ENCODE measurements at places on chromosomes 3 and 15.
A peak's percentile ranks its signal among the peaks of the same experiment; 100 is the strongest.

DNA sequence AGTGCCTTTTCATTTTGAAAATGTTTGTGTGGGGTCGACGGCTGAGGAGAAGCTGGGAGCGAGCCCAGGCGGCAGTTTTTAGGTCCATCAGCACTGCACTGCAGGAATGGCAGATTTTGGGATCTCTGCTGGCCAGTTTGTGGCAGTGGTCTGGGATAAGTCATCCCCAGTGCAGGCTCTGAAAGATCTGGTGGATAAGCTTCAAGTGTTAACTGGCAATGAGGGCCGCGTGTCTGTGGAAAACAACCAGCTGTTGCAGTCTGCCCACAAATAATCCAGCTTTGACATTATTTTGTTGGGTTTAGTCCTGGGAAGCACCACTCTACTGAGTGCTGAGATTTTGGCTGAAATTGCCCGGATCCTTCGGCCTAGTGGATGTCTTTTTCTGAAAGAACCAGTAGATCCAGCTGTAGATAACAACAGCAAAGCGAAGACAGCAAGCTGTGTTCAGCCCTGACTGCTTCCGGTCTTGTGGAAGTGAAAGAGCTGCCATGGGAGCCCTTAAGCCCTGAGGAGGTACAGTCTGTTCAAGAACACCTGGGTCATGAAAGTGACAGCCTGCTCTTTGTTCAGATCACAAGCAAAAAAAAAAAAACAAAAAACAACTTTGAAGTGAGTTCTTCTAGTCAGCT is 13.1 kb upstream of the ANP32A start:
- no peak for DNase-seq

DNA sequence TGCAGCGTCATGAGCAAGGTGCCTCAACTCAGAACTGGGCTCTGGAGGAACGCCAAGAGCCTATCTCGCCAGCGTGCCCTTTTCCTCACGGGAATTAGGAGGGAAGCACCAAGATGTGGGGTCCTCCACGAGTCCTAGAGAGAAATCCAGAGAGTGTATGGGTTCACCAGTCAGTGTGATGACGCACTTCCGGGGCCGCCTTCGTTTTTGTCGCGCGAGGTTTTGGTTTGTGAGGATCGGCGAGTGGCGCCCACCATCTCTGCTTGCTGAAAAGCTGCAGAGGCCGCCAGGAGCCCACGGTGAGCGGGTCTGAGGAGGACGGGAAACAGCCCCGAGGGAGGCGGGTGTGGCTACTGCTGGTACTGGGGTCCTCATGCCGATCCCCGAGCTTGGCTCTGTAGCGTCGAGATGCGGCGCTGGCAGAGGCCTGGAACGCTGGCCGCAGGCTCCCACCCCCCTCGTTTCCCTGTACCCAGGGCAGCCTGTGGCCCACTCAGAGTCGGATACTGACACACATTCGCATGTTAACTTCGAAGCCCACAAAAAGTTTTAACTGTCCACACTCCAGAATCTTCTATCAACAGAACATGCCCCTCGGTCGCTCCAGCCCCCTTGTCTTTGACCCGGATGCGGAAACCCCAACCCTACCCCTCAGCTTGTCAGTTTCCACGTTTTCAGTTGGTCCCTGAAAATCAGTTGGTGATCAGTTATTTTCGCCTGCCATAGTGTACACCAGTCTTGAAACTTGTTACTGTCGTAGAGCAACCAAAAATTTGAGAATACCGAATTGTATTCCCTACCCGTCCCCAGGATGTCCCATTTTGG is 30.4 kb downstream of the ZNF662 start:
- no peak for DNase-seq

- DNase-seq = no peak
Measured at GRCh38 chr3:112813723-112814171, 32.9 kb downstream of the CD200R1L start.

- no peak for DNase-seq
Measured at GRCh38 chr3:154214306-154214705, 93.1 kb downstream of the ARHGEF26 start.

GRCh38 chr15:26670116-26670515 is 102.8 kb downstream of the GABRB3 start:
- DNase-seq = no peak

- DNase-seq = no peak
Measured at GRCh38 chr15:70523192-70523591, 240.2 kb downstream of the UACA start.

DNA sequence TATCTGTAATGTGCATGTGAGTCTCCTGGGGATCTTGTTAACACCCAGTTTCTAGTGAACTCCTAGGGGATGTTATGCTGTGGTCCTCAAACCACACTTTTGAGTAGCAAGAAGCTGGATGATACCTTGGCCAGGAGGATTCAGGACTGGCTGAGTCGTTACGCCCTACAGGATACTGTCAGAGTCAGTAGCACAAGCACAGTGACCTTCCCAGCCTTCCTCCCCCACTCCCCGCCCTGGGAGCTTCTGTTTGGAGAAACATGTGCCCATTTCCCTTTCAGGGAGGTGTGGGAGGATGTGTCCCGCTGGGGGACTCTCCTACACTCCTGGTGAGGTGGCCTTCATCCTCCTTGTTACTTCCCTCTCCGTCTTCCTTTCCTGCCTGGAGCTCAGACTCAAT is 76.4 kb upstream of the TRPM1 start:
- DNase-seq = no peak

DNA sequence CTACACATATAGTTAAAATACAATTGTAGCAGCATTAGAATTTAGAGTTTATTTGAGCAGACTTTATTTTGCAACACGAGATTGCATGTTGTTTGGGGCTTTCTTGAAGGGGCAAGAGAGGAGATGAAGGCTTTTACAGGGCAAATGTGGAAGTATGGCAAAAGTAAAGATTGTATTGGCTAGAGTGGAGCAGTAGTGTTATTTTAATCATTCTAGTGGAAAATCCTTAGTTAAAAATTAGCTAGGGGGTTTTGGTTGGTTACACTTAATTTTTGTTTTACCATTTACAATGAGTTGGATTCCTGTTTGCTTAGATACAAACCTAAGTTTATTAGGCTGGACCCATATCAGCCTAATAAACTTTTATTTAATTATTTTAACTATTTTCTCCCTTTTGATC is 4.6 kb downstream of the OR5H15 start:
- DNase-seq = no peak

DNA sequence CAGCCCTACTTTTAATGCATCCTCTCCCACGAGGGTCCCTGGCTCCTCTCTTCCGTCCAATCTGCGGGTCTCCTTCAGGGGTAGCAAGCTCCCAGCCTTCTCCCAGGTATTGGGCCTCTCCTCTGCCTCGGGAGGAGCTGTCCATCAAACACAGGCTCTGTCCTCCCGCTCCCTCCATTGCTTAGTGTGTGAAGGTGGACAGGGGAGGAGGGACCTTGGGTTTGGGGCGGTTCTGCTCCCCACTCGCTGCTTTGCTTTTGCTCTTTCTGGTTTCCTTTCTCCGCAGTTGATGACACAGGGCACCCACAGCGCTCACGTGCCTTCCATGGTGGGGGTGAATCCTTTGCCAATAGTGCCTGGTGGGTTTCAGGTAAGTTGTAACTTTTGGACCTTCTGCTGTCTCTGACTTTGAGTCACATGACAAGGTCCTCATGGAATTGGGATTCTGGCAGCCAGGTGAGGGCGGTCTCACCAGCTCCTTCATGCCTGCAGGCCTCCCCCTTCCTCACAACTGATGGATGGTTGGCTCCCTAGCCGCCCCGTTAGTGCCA is 18.9 kb downstream of the MUC20 start:
- DNase-seq = no peak

DNA sequence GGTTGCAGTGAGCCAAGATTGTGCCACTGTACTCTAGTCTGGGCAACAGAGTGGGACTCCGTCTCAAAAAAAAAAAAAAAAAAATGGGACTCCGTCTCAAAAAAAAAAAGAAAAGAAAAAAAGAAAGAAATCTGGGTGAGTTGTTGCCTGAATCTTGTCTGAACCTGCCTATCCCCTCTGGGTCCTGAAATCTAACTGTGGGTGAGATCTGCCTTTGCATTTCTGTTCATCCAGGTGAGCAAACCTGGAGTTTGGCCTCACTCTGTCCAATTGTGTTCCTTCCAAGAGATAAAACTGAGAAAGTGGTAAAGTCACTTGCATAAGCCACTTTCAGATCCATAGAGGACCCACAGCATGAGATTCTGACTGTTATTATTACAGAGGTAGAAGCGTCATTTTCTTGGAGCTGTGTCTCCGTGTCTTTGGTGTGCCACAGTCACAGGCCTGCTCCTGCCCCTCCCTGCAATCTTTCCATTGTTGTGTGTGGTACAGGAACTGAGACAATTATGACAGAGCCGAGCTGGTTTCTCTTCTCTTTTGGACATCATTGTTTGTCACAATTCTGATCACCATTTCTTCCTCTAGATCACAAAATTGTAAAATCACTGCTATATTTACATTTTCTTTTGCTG is 235.9 kb downstream of the LPP start:
- DNase-seq = no peak

DNA sequence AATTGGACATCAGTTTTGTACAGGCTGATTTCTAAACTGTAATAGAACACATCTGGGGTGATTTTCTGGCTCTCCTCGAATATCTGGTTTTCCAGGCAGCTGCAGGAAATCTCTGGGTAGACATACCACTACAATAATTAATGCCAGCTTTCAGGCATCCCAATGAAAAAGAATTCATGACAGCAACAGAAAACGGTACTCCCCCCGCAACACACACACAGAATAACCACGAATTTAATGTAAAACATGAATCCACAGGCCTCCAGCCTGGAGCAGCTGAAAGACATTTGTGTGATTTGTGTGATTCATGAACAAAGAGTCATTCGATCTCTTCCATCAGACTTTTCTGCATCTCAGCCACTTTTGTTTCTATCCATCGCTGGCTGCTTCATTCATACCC is 262.2 kb downstream of the MAGI1 start:
- no peak for DNase-seq

GRCh38 chr15:31197497-31198414 is 96.2 kb upstream of the TRPM1 start:
- DNase-seq = peak; percentile 72

GRCh38 chr15:40582726-40583246 is 11.3 kb upstream of the KNL1 start:
- peak; percentile 50 for DNase-seq

DNA sequence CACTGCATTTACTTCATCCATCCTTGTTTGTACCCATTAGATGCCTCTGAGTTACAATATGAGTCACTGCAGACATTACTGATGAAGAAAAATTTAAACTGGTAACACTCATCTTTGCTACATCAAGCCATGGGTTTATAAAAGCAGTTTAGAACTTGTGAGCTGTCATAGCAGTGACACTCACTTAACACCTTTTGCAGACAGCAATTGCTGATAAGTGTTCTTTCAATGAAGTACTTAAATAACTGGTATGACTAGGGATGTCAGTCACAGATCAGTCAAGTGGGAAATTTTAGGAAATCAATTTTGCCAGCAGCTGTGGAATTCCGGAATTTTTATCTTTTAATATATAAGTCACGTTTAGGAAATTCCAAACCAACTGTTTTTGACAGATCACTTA is 643.0 kb downstream of the TBL1XR1 start:
- no peak for DNase-seq

GRCh38 chr3:87468235-87468634 is 191.9 kb upstream of the POU1F1 start:
- DNase-seq = no peak

- DNase-seq = no peak
Measured at GRCh38 chr3:194837457-194838127, 151.9 kb downstream of the FAM43A start.

GRCh38 chr3:152656214-152656971 is 178.5 kb upstream of the P2RY1 start:
- DNase-seq = no peak

DNA sequence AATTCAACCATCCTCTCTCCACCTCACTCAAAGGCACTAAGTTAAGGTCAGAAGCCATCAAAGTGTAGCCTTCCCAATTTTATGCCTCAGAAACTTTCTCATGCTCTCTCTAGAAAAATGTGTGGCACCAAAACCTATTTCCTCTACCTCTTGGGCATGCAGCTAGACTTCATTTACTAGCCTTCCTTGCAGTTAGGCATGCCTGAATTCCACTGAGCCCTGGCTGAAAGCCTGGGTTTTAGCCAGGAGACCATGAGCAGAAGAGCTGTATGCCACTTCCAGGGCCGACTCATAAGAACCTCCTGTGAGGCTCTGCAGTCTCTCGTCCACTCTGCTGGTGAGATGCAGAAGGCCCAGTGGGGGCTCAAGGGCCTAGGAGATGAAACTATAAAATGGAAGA is 145.0 kb downstream of the MYLK start:
- DNase-seq = no peak

DNA sequence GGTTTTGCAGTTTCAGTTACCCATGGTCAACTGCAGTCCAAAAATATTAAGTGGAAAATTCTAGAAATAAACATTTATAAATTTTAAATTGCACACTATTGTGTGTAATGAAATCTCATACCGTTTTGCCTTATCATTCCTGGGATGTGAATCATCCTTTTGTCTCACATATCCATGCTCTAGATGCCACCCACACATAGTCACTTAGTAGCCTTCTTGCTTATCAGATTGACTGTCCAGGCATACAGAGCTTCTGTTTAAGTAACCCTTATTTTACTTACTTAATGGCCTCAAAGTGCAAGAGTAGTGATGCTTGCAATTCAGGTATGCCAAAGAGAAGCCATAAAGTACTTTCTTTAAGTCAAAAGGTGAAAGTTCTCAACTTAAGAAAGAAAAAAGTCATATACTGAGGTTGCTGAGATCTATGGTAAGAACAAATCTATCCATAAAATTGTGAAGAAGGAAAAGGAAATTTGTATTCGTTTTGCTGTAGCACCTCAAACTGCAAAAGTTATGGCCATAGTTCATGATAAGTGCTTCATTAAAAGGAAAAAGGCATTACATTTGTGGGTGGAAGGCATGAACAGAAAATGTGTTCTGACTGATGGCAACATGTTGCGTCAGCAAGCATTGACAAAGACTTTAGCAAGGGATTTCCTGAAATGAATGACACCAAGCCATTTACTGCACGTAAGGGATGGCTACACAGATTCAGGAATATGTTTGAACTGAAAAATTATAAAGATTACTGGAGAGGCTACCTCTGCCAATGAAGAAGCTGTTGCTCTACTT is 43.8 kb downstream of the SPATA16 start:
- DNase-seq = no peak

DNA sequence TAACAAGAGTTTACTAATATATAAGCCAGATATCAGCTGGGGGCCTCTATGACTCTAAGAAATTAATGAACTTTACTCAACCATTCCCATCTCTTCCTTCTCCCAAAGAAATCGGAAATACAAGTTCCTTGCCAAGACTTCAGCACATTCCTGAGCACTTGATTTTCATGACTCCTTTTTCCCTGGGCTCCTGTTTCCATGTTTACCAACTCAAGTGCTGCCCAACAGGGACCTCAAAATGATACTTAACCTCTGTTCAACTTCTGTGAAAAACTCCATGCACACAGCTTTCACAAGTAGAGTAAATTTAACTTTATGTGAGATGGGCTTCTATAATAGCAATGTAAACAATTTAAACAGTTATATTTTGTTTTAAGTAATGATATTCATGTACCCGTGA is 315.8 kb upstream of the CDIN1 start:
- DNase-seq = no peak
